ENCODE measurements at places on chromosomes 4 and X.

- no peak for DNase-seq
Measured at GRCh38 chr4:153428941-153429475, 37.2 kb upstream of the TMEM131L start.

DNA sequence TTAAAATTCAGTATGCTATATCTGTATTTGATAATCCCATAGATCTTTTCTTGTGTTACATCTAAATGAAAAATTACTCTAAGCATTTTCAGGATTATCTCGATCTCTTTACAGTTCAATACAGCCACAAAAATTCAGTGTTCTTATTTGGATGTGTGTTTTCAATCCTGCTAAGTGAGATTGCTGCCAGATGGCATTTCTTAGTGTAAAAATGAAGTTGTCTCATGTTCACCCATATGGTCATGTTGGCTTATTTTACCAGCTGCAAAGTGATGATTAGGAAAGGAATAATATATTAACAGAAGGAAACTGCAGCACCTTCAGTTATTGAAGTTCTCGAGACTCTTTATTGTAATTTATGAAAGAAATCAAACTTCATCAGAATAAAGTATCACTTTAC lies 12.1 kb upstream of the FAM47A start:
- peak; percentile 27 for DNase-seq

GRCh38 chrX:69083801-69084200 lies 81.5 kb downstream of the PJA1 start:
- DNase-seq = no peak

- no peak for DNase-seq
Measured at GRCh38 chr4:72374159-72374558, 194.9 kb downstream of the ADAMTS3 start.

DNA sequence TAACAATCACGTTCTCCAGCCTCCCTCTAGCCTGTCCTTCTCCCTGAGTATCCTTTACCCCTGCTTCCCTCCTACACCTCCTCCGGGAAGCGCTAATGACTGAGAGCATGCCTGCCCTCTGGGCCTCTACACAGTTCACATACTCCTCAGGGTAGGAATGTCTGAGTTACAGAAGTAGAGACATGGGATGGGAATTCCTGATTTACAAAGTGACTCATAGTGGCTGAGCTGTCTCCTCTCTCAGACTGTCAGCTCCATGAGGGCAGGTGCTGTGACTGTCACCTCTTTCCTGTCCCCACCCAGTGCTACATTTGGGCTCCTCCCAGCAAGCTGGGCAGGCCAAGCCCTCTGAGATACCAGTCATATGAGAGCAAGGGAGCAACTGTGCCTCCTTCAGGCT lies 2.6 kb downstream of the LAS1L start:
- no peak for DNase-seq

GRCh38 chr4:151567056-151567455 lies 158.1 kb downstream of the FHIP1A start:
- DNase-seq = no peak

DNA sequence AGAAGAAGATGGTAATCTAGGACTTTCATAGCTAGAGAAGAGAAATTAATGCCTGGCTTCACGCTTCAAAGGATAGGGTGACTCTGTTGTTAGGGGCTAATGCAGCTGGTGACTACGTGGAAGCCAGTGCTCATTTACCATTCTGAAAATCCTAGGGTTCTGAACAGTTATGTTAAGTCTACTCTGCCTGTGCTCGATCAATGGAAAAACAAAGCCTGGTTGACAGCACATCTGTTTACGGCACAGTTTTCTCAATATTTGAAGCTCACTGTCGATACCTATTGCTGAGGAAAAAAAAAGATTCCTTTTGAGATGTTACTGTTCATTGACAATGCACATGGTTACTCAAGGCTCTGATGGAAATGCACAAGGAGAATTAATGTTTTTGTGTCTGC lies 182.6 kb upstream of the NUDT6 start:
- no peak for DNase-seq

- DNase-seq = no peak
Measured at GRCh38 chr4:90118527-90119195, 8.5 kb upstream of the CCSER1 start.

- no peak for DNase-seq
Measured at GRCh38 chrX:129581904-129582303, 41.8 kb downstream of the OCRL start.

DNA sequence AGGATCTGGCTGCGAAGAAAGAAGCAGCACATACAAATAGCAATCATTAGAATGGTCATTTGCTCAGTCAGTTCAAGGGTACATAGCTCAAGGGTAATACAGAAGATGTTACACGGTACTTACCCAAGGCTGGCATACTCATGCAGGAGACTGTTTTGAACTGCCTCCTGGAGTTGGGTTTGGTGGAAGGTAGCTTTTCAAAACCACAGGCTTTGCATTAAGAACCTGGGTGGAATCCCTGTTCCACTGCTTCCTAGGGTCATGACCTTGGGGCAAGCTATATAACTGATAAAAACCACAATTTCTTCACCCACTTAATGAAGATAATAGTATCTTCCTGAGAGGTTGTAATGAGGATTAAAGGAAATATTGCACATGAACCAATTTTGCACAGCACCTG lies 36.5 kb downstream of the TBC1D9 start:
- DNase-seq = no peak

Measured in NCI-H1694 (cell line).